ENCODE measurements at places on chromosomes 1 and 21.

- no peak overlapping the region for H3K27ac ChIP-seq
- peaks cover 6% of the 10 kb centered on the region for H3K27me3 ChIP-seq
- DNase-seq = no peak
- H3K4me1 ChIP-seq = no peaks in the 10 kb centered on the region
- no peaks in the 10 kb centered on the region for H3K36me3 ChIP-seq
These were observed 290.2 kb downstream of the SPATA17 start for GRCh38 chr1:217921126-217921904.

GRCh38 chr1:223269006-223269405, 95.0 kb downstream of the SUSD4 start:
- DNase-seq = no peak
- no peak overlapping the region for H3K27ac ChIP-seq
- no peak overlapping the region for H3K4me3 ChIP-seq
- no peaks in the 10 kb centered on the region for H3K36me3 ChIP-seq
- H3K4me1 ChIP-seq = no peaks in the 10 kb centered on the region
- H3K27me3 ChIP-seq = peaks cover 8% of the 10 kb centered on the region

DNA sequence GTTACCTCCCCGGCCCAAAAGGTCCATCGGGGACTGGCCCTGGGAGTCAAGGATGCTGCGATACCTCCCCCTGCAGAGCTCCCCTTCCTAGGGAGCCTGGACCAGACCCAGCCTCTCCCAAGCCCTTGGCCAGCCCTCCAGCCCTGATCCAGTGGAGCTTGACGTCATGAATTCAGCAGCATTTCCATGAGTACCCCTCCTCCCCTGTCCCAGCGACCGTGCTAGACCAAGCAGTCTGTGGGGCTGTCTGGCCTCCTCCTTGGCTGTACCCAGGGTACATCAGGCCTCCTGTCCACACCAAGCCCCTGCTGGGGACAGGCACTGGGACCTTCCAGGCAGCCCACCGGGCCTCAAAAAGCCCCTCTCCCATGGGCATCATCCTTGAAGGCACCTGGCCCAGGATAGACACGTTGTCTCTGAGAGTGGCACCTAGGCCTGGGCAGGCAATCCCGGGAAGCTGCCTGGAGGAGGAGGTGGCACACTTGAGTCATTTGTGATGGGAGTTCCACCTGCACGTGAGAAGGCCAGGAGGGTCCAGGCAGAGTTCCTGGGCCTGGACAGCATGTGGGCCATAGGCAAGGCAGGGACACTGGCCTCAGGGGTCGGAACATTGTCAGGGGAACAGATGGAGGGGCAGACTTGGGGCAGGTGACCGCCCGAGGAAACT, 46.4 kb downstream of the WNT9A start:
- no peak overlapping the region for H3K27ac ChIP-seq
- H3K27me3 ChIP-seq = peaks cover 7% of the 10 kb centered on the region
- H3K36me3 ChIP-seq = no peaks in the 10 kb centered on the region
- no peak for DNase-seq
- H3K4me3 ChIP-seq = no peak overlapping the region

GRCh38 chr1:2404142-2404889, 8.0 kb downstream of the PEX10 start:
- peaks cover 17% of the 10 kb centered on the region for H3K36me3 ChIP-seq
- H3K27me3 ChIP-seq = no peaks in the 10 kb centered on the region
- no peak overlapping the region for H3K4me3 ChIP-seq
- peaks cover 4% of the 10 kb centered on the region for H3K4me1 ChIP-seq

- no peak overlapping the region for H3K27ac ChIP-seq
- no peaks in the 10 kb centered on the region for H3K27me3 ChIP-seq
- DNase-seq = no peak
- H3K4me3 ChIP-seq = no peak overlapping the region
- H3K4me1 ChIP-seq = no peaks in the 10 kb centered on the region
- H3K36me3 ChIP-seq = no peaks in the 10 kb centered on the region
These were observed 367.0 kb upstream of the NEGR1 start for GRCh38 chr1:72649211-72649888.

DNA sequence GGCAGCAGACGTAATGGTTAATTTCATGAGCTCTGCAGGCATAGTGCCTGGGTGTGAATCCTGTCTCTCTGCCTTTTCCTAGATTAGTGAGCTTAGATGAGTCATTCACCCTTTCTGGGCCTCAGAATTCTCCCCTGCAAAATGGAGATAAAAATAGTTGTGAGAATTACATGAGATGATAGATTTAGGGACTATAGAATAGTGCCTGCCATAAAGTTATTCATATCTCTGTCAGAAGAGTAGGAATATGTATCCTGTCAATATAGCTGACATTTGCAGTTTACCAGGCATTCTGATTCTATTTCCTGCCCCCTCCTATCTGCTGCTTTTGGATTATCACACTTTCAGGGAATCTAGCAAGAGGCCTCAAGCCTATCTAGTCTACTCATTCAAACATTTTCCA, 112.0 kb downstream of the PDE4B start:
- H3K4me3 ChIP-seq = no peak overlapping the region
- no peak for DNase-seq
- no peaks in the 10 kb centered on the region for H3K4me1 ChIP-seq
- peaks cover 1% of the 10 kb centered on the region for H3K27me3 ChIP-seq

GRCh38 chr1:247487057-247487456, 29.2 kb upstream of the OR2B11 start:
- H3K36me3 ChIP-seq = no peaks in the 10 kb centered on the region
- no peak overlapping the region for H3K4me3 ChIP-seq
- H3K27ac ChIP-seq = no peak overlapping the region
- peak; percentile 26 for DNase-seq

DNA sequence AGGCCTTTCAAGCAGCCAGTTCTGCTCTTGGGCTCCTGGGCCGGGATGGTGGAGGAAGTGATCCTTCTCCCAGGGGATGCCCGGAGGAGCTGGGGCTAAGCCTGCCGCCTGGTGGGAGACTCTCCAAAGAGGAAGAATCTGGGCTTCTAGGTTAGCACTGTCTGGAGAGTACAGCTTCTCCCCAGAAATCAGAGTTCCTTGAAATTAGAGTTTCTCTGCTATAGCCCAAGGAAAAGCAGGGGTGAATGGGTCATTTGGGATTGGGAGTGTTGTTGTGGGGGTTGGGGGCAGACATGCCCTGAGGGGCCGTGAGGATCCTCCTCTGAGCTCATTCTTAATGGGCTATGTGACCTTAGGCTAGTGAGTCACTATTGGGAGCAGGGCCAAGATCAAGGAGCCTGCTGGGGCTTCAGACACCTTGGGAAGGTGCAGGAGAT, 6.5 kb downstream of the LGR6 start:
- no peak overlapping the region for H3K27ac ChIP-seq
- H3K4me3 ChIP-seq = no peak overlapping the region
- peaks cover 16% of the 10 kb centered on the region for H3K27me3 ChIP-seq
- H3K4me1 ChIP-seq = peaks cover 4% of the 10 kb centered on the region

- H3K4me1 ChIP-seq = no peaks in the 10 kb centered on the region
- H3K27me3 ChIP-seq = no peaks in the 10 kb centered on the region
- peaks cover 22% of the 10 kb centered on the region for H3K36me3 ChIP-seq
- no peak for DNase-seq
- H3K27ac ChIP-seq = no peak overlapping the region
- H3K4me3 ChIP-seq = no peak overlapping the region
These were observed 192.7 kb downstream of the VPS13D start for GRCh38 chr1:12422488-12422887.

DNA sequence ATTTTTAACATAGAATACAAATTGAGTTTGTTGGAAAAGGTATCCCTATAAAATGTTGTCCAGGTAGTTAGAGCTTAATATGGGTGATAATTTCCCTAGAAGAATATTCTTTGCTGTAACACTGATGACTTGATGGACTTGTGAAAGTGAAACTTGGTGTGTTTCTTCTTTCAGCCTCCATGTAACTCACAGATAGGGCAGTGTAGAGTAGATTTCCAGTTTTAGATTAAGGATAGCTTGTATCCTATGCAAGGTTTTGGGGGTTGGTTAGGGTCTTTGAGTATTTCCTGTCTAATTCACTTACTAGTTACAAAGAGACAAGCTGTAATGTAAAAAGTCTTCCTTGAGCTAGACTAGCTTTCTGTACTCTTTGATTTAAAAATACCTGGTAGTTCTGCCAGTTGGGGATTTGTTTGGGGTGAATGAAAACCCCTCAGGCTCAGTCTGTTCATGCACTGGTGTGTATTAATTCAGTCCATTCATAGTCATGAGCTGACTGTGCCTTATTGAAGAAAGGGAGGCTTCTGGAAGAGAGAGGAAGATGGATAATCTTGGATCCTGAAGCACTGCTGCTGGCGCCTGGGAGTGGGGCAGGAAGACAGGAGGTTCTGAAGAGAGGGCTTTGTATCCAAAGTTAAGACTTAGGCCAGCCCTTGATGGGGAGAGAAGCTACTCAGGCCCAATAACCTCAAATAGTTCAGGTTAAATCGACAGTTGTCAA, 83.6 kb downstream of the CAMTA1 start:
- no peak overlapping the region for H3K4me3 ChIP-seq
- H3K27me3 ChIP-seq = no peaks in the 10 kb centered on the region
- H3K4me1 ChIP-seq = peaks cover 20% of the 10 kb centered on the region
- DNase-seq = no peak
- peaks cover 10% of the 10 kb centered on the region for H3K36me3 ChIP-seq

- no peaks in the 10 kb centered on the region for H3K36me3 ChIP-seq
- H3K27ac ChIP-seq = no peak overlapping the region
- H3K4me1 ChIP-seq = no peaks in the 10 kb centered on the region
- peaks cover 12% of the 10 kb centered on the region for H3K27me3 ChIP-seq
- H3K4me3 ChIP-seq = no peak overlapping the region
- DNase-seq = no peak
These were observed 30.4 kb downstream of the WNT9A start for GRCh38 chr1:227917081-227917950.

DNA sequence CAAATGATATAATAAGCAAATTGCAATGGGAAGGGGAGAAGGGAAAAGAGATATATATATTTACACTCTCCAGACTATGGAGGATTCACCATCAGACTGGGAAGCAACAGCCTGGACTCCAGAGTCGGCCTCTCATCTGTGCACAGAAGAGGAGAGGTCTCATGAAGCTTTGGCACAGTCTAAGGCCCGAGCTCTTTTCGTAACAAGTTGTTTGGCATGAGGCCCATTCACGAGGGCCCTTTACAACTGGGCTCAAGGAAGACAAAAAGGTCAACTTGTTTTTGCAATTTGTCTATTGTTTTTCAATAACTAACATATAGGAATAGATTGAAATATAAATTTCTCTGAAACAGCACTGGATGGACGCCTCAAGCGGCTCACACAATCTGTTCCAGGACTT, 66.7 kb upstream of the AJAP1 start:
- H3K4me1 ChIP-seq = no peaks in the 10 kb centered on the region
- peaks cover 20% of the 10 kb centered on the region for H3K27me3 ChIP-seq
- no peak overlapping the region for H3K27ac ChIP-seq
- H3K36me3 ChIP-seq = no peaks in the 10 kb centered on the region
- DNase-seq = no peak

DNA sequence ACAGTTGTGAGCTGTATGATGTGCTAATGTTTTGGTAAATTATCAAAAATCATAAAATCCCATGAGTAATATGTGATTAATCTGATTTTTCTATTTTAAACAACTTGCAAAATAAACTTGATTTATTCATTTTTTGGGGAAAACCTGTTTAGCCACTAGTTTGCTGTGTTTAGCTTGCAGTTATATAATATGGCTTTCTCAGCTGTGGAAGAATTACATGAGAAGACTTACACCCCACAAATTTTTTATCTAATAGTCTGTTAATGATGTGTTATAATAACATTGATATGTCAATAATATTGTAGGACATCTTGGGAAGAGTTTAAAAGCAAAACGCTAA, 2.4 kb upstream of the ERRFI1 start:
- H3K36me3 ChIP-seq = peaks cover 2% of the 10 kb centered on the region
- H3K27ac ChIP-seq = no peak overlapping the region
- peaks cover 12% of the 10 kb centered on the region for H3K27me3 ChIP-seq
- no peak overlapping the region for H3K4me3 ChIP-seq
- DNase-seq = no peak

DNA sequence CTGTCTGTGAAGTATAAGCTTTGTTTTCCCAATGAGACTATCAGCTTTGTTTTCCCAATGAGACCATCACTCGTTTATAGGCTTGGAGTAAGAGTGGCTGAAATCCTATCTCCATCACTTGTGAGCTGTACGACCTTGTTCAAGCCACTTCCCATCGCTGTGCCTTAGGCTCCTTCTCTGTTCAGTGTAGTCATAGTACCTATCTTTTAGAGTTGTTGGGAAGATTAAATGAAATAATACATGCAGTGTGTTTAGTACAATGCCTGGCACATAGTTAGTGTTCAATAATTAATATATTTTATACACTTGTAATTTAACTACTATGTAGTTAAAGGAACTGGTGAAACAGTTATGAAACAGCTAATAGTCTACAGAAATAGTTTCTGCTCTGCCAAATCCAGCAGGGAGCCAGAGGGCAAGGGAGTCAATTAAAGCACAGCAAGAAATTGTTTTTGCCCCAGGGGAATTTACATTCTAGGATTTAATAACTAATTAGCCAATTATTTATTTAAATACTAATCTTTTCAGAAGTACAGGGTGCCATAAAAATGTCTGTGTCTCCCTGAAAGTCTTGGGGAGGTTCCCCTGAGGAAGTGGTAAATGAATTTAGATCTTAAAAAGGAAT, 139.3 kb upstream of the HMCN1 start:
- no peak overlapping the region for H3K4me3 ChIP-seq
- H3K27ac ChIP-seq = no peak overlapping the region
- no peaks in the 10 kb centered on the region for H3K36me3 ChIP-seq
- no peaks in the 10 kb centered on the region for H3K27me3 ChIP-seq

- no peaks in the 10 kb centered on the region for H3K27me3 ChIP-seq
- peaks cover 11% of the 10 kb centered on the region for H3K36me3 ChIP-seq
- H3K4me3 ChIP-seq = peak overlapping the region; percentile 54
- H3K27ac ChIP-seq = peak overlapping the region; percentile 79
- DNase-seq = no peak
These were observed 45.7 kb downstream of the PCNT start for GRCh38 chr21:46369520-46370235.

- H3K27ac ChIP-seq = no peak overlapping the region
- H3K4me3 ChIP-seq = no peak overlapping the region
- no peaks in the 10 kb centered on the region for H3K4me1 ChIP-seq
- H3K27me3 ChIP-seq = peaks cover 14% of the 10 kb centered on the region
- DNase-seq = no peak
These were observed 88.5 kb upstream of the TLR5 start for GRCh38 chr1:223231581-223231980.

DNA sequence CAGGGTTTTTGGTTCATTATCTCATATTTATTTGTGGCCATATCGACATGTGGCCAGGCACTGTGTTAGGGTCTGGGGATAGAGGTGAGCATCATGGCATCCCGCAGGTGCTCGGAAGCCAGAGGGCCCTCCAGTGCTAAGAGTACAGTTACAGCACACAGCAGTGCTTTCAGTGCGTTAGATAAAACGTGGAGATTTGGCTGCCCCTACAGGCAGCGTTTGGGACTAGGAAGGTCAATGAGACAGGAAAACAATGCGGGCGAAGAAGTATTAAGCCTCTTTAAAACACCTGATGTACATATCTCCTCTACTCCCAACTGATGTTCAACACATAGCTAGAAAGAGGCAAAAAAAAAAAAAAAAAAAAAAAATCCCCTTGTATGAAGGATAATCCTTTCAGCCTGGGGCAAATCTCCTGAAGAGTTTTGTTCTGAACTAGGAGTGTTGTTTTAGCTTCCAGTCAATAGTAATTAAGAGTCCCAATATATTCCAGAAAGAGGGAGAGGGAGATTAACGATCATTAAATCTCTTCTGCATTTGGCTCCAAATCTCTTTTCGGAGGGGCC, 80.1 kb downstream of the CAPZB start:
- H3K4me3 ChIP-seq = no peak overlapping the region
- H3K4me1 ChIP-seq = peaks cover 31% of the 10 kb centered on the region
- H3K36me3 ChIP-seq = peaks cover 9% of the 10 kb centered on the region
- no peak overlapping the region for H3K27ac ChIP-seq
- H3K27me3 ChIP-seq = no peaks in the 10 kb centered on the region

Measured in memory B cell (primary cell).